ENCODE measurements at places on chromosomes 12 and 14.

- DNase-seq, result no peak
These were observed 1.6 kb downstream of the GLTP start for GRCh38 chr12:109878749-109879148.

- peak; percentile 32 for DNase-seq
These were observed 7.6 kb upstream of the LGR5 start for GRCh38 chr12:71431991-71432390.

DNA sequence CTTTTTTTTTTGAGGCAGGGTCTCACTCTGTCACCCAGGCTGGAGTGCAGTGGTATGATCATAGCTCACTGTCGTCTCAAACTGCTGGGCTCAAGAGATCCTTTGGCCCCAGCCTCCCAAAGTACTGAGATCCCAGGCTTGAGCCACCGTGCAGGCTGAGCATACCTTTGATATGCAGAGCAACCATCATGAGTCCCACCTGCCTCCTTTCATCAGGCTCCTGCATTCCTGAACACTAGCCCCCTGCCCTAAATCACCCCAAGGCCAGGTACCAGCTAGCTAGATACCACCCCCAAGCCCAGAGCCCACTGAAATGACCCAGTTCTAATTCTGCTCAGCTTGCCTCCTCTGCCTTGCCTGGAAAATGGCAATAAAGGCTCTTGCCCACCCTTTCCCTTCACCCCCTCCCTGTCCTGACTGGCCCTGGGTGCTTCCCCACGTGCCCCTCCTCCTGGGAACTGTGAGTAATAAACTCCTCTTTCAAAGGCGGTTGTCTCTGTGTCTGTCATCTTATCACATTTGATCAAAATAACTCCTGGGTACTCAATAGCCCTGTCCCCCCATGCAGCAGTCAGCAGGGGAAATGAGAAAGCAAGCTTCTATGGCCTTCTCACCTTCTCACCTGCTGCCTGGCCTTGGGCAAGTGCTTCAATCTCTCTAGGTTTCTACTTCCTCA, 6.4 kb upstream of the BRF1 start:
- DNase-seq, result no peak

DNA sequence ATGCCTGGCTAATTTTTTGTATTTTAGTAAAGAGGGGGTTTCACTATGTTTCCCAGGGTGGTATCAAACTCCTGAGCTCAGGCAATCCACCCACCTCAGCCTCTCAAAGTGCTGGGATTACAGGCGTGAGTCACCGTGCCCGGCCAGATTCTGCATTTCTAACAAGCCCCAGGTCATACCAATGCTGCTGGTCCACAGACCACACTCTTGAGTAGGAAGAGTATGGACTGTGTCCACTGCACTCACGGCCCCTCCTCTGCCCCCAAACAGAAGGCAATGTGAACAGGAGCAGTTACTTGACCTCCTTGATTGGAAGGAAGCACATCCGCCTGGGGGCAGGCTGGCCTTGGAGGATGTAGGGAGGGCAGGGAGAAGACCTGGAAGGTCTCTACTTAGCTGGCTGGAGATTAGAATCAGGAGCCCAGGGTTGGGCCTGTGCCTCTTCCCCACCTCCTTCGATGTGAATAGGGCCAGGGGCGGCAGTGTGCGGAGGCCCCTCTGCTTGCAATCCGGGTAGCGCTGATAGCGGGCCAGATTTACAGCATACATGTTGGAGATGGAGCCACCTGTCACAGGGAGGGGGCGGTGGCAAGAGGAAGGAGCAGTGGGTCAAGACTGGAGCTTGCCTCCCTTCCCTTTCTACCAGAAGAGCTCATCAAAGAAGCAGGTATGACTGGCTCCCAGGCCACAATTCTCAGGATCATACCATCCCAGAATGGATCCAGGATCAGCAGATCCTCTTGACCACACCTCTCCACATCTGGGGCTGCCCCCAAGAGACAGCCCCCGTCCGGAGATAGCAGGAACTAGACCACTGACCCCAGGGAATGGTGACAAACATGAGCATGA, 9.4 kb upstream of the ZNF740 start:
- no peak for DNase-seq

GRCh38 chr12:52382854-52383253, 2.6 kb downstream of the KRT84 start:
- no peak for DNase-seq

GRCh38 chr14:57480051-57480450, 13.6 kb downstream of the CCDC198 start:
- peak; percentile 42 for DNase-seq

GRCh38 chr12:4518106-4518728, 20.5 kb upstream of the RAD51AP1 start:
- DNase-seq, result peak; percentile 70

- no peak for DNase-seq
These were observed 1.5 kb downstream of the STYK1 start for GRCh38 chr12:10672231-10672868.

GRCh38 chr14:61891810-61892209, 129.6 kb downstream of the SNAPC1 start:
- DNase-seq, result no peak

DNA sequence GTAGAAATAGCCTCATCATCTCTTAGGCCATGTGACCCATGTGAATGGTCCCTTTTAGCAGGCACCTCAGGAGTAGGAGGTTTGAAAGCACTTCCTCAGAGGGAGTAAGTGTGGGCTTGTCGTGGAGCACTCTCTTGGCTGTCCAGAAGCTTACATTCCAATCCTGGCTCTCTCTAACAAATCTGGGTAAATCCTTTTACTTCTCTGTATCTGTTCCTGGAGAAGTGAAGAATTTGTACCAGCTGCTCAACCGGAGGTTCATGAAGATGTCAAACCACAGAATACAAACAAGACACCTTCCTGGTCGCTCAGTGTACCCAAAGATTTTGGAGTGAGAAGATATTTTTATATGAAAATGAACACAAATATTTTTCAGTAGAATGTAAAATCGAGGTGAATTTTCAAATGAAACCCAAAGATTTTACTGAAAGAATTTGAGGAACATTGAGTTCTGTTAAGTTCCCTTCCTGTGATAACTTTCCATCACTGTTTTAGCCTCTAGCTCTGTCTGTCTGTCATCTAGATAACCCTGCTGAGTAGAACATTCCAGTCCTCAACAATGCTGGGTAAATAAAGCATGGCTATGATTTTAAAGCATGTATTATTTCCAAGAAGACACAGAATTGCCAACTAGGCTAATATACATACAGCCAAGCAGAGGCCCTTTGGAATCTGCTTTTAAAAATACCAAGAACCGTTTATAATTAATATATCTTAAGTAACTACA, 263.9 kb upstream of the RGS6 start:
- DNase-seq, result no peak

- peak; percentile 59 for DNase-seq
These were observed 182.9 kb upstream of the SLC38A2 start for GRCh38 chr12:46555406-46555852.

DNA sequence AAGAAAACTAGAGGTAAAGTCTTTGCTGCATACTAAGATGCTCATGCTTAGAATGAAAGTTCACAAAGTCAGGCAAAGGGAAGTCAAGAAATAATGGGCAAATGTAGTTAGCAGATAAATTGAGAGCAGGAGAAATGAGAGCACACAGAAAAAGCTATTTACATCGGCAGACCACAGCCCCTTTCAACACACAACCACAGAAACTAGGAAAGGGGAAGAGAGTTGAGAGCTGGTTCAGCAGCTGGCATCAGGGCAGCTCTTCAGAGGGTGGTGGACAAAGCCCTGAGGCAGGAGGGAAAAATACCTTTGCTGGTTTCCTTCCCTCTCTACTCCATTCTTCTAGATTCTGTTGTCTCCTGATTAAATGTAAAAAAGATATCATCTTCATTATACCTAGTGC, 95.4 kb upstream of the ANO4 start:
- no peak for DNase-seq

GRCh38 chr12:95687937-95688336, 102.6 kb downstream of the NTN4 start:
- DNase-seq, result peak; percentile 37

- DNase-seq, result no peak
These were observed 29.8 kb downstream of the BRMS1L start for GRCh38 chr14:35855876-35856481.

- DNase-seq, result no peak
These were observed 36.7 kb upstream of the TMCC3 start for GRCh38 chr12:94686834-94687628.

DNA sequence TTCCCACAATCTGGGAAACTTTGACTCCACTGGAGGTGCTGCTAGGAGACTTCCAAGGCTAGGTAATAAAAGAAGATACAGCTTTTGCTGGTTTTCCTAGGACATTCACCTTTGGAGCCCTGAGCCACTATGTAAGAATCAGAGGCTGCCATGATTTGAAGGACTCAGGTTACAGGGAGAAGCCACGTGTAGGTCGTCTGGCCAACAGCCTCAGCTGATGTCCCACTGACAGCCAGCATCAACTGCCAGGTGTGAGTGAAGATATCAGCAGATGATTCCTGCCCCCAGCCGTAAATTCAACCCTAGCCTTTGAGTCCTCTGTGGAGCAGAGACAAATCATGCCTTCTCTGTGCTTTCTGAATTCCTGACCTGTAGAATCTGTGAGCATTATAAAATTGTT, 27.0 kb downstream of the SMOC1 start:
- no peak for DNase-seq

GRCh38 chr12:97160277-97160676, 253.2 kb downstream of the NEDD1 start:
- no peak for DNase-seq

DNA sequence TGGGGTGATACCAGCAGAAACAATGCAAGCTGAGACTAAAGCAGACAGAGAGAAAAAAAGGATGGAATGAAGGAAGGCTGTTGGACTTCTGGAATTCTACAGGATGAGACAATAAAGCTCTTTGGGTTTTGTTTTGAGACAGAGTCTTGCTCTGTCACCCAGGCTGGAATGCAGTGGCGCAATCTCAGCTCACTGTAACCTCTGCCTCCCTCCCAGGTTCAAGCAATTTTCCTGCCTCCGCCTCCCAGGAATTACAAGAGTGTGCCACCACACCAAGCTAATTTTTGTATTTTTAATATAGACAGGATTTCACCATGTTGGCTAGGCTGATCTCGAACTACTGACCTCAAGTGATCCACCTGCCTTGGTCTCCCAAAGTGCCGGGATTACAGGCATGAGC, 115.4 kb downstream of the EXOC5 start:
- no peak for DNase-seq

Measured in HT1080 (cell line).